Osteocyte (in vitro differentiated cells): ENCODE measurements at places on chromosomes 1 and 21. TPM values are rescaled to one million over a fixed set of nuclear protein-coding genes. Genes with fewer than 3 reads are reported as not detected.

The TEX38 gene
- not detected in 2 replicates for total RNA-seq

The KRTAP10-2 gene
- not detected in 2 replicates for total RNA-seq

The HDGF gene
- total RNA-seq: 213 and 219 TPM in 2 replicates

The FAM163A gene
- not detected in 2 replicates for total RNA-seq

The SCCPDH gene
- 34.4 and 34.9 TPM in 2 replicates for total RNA-seq

The OPTC gene
- not detected in 2 replicates for total RNA-seq

The NTMT2 gene
- not detected in 2 replicates for total RNA-seq

The CHD5 gene
- 0.16 and 0.43 TPM in 2 replicates for total RNA-seq

The SYT6 gene
- not detected in 2 replicates for total RNA-seq

The ZNF670 gene
- total RNA-seq: 3.3 TPM in 2 replicates

The TMEM82 gene
- not detected in 2 replicates for total RNA-seq

The BATF3 gene
- 0.56 and 0.71 TPM in 2 replicates for total RNA-seq

DNA sequence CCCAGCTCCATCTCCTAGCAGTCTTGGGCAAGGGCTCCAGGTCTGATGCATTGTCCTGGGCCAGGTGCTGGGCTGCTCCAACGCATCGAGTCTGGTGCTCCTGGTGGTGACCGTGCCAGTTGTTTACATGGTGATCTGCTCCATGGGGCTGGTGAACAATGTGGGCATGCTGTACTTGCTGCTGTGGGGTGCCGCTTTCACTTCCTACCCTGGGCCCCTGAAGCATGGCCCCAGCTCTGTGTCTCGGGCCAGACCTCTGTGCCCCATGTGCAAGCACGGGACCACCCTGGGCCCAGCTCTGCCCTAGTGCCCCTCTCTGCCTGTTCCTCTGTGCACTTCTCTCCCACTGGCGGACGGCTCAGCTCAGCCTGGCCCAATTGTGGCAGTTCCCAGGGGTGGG, 119.4 kb downstream of the MAST2 start:
- DNase-seq: no peak

DNA sequence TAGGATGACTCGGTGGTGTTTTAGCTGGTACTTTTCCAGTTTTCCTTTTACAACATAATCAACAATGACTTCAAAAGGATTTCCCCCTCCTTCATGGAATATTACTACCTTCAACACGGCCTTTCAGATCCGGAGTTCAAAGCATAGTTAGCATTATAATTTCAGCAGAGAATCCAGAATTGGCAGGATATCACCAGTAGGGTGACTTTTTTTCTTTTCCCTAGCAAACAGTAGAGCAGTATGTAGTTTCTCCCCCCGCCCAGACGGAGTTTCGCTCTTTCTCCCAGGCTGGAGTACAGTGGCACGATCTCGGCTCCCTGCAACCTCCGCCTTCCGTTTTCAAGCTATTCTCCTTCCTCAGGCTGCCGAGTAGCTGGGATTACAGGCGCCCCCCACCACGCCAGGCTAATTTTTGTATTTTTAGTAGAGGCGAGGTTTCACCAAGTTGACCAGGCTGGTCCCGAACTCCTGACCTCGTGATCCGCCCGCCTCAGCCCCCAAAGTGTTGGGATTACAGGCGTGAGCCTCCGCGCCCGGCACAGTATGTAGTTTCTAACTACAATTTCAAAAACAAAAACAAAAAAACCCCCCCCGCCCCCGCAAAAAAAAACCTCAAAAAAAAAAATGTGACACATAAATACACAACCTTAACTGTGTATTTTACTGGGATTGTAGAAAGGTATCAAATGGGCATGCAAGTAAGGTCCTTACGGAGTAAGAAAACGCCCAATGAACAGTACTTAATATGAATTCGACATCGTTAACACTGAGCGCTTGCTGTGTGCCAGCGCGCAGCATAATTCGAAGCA, 1.5 kb upstream of the COX20 start:
- no peak for DNase-seq

DNA sequence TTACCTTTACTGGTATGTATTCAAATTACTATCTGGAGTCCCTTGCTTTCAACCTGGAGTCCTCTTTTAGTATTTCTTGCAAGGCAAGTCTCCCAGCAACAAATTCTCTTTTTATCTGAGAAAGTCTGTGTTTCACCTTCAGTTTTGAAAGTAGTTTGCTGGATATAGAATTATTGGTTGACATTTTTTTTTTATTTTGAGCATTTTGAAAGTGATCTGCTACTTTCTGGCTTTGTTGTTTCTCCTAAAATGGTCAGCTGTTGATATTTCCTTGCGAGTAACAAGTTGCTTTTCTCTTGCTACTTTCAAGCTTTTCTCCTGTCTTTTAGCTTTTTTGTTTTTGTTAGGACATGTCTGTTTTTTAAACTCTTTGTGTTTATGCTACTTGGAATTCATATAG, 126.1 kb downstream of the TRIM33 start:
- DNase-seq: no peak

GRCh38 chr1:171985639-171986038, 144.3 kb downstream of the DNM3 start:
- DNase-seq: no peak

- no peak for DNase-seq
Measured at GRCh38 chr1:241130881-241131280, 226.1 kb downstream of the RGS7 start.

GRCh38 chr21:34838956-34839820, 170.4 kb downstream of the CLIC6 start:
- DNase-seq: no peak

- no peak for DNase-seq
Measured at GRCh38 chr21:28834335-28835238, 158.1 kb downstream of the LTN1 start.

DNA sequence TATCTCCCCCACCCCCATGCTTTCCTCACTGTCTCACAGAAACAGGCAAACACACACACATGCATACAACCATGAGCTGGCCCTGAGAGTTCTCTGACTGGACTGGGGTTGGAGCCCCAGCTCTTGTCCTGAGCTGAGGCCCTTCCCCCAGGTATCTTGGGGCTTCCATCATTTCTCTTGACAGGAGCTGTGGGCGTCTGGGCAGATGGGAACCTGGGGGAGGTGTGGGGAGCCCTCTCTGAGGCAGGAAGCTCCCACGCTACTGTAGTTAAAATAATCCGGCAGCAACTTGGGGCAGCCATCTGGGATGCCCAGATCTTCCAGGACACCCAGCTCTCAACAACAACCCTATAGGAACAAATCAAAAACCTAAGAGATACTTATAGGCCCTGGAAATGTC, 2.7 kb upstream of the KIF21B start:
- DNase-seq: no peak

DNA sequence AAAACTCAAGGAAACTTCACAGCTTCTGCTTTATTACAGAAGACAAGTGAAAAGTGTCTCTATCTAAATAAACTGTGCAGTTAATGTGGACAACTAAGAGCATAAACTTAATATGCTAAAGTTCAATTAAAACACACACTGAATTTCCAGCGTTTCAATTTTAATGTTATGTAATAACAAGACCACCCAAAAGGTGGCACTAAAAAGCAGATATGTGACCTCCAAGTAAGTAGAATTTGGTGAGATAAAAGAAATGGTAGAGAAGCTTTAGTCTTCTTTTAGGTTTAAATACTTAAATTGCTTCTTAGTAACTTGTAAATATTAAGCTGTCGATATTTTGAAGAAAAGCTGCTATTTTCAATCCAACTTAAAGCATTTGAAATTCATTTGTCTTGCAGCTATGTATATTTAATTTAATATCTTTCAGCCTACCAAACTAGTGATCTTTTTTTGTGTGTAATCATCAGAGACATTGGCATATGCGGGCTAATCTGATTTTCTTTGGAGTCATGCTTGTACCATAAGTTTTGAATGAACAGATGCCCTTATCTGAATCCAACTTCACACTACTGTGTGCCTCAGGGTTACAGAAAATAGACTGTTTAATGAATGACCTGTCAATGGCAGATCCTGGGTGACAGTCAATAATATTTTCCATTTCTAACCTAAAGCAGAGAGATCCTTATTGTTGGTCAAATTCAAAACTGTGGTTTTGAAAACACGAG, 36.5 kb upstream of the ADAMTS1 start:
- DNase-seq: no peak

GRCh38 chr1:51690285-51690961, 73.5 kb downstream of the OSBPL9 start:
- no peak for DNase-seq

GRCh38 chr1:45911634-45912033, 108.2 kb downstream of the MAST2 start:
- no peak for DNase-seq

- DNase-seq: no peak
Measured at GRCh38 chr1:217273866-217274265, 357.0 kb downstream of the GPATCH2 start.

- DNase-seq: no peak
Measured at GRCh38 chr21:25757531-25757930, 22.8 kb downstream of the GABPA start.

DNA sequence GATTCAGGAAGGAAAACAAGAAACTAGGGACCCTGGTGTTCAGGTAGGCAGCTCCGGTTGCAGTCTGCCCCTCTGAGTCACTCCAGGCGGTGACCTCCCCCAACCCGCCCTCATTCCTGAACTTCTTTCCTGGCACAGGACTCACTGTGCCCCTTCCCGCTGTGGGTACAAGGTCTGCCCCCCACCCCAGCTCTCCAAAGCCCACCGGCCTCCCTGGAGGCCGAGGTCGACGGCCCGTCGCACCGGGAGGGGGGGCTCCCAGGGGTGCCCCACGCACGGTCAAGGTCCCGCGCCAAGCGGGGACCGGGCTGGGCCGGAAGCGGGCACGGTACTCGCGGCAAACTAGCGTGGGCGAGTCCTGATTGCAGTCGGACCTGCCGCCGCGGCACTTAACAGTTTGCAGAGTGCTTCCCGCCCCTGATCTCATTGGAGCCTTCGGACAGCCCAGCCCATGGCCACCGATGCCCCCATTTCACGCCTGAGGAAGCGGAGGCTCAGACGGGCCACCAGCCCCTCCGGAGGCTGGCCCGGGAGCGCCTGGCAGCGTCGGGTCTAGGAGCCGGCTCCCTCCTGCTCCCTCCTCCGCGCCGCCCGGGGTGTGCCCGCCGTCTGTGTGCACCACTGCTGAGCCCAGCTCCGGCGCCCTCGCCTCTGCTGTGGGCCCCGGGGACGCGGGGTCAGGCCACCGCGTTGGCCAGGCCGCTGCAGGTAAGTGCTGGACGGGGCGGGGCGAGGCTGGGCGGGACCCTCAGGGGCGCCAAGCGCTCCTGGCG, at the start of gene GJB3:
Gene GJB3 (plus strand): TSS at position 144 of the 773 bp plus-strand sequence. CDS start 3,549 bp downstream, outside the sequence.
- DNase-seq: no peak

GRCh38 chr1:170415710-170416372, 116.1 kb upstream of the GORAB start:
- no peak for DNase-seq

DNA sequence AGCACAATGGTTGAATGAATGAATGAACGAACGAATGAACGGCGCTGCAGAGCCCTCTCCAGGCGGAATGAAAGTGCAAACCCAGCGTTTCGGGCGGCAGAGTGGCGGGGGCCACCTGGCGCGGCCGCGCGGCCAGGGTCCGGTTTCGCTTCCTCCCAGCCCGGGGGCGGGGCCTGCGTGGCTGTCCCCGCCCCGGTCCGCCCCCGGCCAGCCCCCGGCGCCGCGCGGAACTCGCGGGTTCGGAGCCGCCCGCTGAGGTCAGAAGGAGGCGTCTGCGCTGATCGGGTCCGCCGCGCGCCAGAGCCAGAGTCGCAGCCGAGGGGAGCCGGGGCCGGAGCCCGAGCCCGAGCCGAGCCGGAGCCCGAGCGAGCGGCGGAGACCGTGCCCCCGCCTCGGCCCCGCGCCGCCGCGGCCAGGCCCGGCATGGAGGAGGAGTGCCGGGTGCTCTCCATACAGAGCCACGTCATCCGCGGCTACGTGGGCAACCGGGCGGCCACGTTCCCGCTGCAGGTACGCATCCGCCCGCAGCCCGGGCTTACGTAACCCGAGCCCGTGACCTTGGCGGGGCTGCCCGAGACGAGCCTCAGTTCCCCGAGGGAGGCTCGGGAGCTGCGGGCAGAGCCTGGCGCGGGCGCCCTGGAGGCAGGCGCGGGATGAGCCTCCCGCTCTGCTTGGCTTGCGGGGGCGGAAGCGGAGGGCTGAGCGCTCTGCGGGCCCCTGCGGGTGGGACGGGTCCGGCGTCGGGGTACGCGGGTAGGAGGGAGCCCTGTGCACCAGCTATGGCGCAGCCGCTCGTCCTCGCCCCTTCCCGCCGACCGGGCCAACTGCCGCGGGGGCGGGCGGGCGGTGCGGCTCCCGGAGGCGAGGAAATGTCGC, at the start of gene PDXK:
Gene PDXK (plus strand): TSS at position 258 of the 876 bp plus-strand sequence. CDS start 166 bp downstream, at position 424.
- peak; percentile 95 for DNase-seq

DNA sequence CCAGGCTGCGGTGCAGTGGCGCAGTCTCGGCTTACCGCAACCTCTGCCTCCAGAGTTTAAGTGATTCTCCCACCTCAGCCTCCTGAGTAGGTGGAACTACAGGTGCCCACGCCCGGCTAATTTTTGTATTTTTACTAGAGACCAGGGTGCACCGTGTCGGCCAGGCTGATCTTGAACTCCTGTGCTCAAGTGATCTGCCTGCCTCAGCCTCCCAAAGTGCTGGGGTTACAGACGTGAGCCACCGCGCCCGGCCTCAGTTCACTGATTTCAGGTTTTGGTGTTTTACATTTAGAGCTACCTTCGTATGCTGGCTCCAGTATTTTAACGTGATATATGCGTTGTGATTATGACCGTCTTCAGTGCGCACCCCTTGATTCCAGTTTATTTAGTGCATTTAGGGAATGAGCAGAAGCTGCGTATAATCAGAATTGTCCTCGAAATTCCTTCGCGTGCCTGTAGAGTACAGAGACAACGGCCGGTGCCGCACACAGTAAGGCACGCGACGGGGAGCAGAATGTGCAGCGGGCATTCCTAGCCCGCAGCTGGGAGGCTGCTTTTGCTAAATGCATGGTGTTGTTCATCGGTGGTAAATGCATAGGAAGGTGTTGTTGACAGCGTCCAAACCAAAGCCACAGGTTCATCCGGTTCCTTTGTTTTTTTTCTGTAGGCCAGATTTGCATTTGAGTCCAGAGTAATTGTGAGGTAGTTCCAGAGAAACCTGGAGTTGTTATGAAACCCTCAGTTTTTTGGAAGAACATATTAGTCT, 48.9 kb upstream of the DIP2A start:
- no peak for DNase-seq

GRCh38 chr1:245361065-245361464, 206.3 kb downstream of the KIF26B start:
- no peak for DNase-seq

- no peak for DNase-seq
Measured at GRCh38 chr1:26607186-26607585, 77.6 kb downstream of the RPS6KA1 start.

DNA sequence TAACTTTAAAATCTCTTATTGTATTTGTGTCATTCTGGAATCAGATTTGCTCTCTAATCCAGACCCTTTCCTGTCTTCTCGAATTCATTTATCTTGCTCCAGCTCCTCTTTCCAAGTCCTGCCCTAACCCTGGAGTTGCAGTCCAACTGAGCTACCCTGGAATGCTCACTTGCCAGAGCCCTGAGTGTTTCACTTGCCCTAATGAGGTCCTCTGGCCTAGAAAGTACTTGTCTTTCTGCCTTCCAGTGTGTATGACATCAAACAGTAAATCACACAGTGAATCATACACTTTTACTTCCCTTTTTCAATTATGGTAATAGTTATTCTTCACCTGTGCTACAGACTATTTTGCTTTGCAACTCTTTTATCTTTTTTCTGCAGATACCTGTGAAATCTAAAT, 96.9 kb downstream of the NEK7 start:
- DNase-seq: no peak
